ENCODE measurements at places on chromosomes 16 and 17.
A peak's percentile ranks its signal among the peaks of the same experiment; 100 is the strongest.

- no peak for DNase-seq
These were observed 4.8 kb upstream of the GLG1 start for GRCh38 chr16:74611721-74612120.

- DNase-seq = peak; percentile 79
These were observed 1.0 kb upstream of the KCNJ2 start for GRCh38 chr17:70168044-70168976.

DNA sequence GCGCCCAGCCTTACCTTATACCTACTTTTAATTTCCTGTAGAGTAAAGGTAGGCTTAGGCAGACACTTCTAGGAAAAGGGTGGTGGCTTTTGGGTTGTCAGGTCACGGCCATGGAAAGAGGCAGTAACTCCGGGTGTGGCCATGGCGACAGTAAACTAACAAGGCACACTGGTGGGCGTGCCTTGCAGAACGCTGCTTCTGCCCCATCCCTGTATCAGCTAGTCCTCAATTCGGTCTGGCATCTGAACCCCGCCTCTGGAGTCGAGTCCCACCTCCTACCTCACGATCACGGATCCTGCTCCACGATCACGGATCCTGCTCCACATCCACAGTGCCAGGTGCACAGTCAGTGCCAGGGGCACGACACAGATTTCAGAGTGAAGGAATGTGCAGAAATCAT lies 5.6 kb downstream of the ADCY9 start:
- no peak for DNase-seq

DNA sequence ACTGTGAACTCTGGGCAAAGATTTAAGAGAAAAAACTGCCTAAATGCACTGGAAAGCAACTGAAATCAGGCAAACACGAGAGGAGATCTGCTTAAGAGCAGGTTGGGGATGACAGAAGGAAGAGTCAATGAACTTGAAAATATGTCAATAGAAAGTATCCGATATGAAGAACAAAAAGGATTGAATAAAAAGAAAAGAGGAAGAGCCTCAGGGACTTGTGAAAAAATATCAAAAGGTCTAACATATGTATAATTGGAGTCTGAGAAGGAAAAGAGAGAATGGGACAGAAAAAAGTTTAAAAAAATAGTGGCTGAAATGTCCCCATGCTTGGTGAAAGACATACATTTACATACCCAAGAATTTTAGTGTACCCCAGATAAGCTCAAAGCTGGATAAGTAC lies 195.5 kb downstream of the COPRS start:
- no peak for DNase-seq

DNA sequence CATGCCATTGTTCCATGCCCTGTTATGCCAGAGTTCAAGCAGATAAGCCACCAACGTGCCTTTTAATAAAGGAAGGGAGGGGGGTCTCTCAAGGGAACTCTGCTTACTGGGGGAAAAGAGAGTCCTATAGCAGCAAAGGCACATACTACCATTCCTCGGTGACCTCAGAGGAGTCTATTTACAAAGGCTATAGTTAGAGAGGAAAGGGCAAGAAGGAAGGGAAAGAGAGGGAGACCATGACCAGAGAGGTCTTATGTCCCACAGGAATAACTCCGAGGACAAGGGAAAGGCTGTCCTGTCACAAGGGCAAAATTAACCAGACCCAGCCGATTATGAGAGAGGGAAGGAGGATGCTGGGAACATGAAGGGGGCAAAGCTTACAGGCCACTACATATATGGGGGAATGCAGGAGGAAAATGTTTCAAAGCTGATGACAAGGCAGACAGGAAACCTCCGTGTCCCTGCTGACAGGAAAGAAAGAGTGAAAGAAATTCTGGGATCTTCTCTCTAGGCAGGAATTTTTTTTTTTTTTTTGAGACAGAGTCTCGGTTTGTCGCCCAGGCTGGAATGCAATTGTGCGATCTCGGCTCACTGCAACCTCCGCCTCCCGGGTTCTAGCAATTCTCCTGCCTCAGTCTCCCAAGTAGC lies 51.5 kb downstream of the HIC1 start:
- no peak for DNase-seq

GRCh38 chr17:337866-338265 lies 14.7 kb downstream of the RPH3AL start:
- DNase-seq = no peak

GRCh38 chr17:10171581-10171981 lies 26.8 kb downstream of the GAS7 start:
- no peak for DNase-seq

GRCh38 chr17:4942760-4943508 lies 2.9 kb downstream of the RNF167 start:
- DNase-seq = no peak

GRCh38 chr17:17146786-17147406 lies 59.2 kb downstream of the PLD6 start:
- no peak for DNase-seq

DNA sequence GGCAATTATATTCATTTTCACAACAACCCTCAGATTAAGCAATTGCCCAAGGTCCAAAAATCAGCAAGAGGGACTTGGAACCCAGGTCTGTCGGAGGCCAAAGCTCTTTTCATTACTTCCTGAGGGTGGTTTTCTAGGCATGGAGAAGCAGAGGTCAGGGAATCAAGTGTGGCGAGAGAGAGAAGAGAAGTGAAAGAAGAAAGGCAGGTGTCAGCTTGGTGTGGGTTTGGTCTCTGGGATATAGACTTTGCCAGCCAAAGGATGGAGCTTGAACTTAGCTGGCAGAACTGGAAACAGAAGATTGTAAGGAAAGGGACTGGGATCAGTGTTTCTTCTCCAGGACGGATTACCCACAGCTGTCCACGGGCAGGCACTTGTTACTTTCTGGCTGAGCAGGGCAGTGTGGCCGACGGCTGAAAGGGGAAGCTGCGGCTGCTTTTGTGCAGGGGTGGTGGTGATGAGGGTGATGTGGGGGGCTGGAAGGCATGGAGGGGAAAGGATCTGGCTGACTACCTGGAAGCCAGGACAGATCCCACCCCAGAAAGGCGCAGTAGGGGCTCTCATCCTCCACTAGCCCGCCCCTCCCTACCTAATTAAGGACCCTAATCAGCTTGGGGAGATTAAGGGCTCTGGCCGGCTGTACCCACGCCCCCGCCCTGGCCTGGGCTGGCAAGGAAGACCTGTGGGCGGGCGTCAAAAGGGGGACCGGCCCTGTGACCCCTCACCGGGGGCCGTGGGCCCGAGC lies at the start of gene GUCY2D:
TSS of gene GUCY2D (plus strand) at position 640 of the 745 bp plus-strand sequence. CDS start 433 bp downstream, outside the sequence.
- peak; percentile 49 for DNase-seq

- peak; percentile 39 for DNase-seq
These were observed 1.3 kb upstream of the ST6GALNAC2 start for GRCh38 chr17:76586741-76587487.

- DNase-seq = no peak
These were observed 4.1 kb upstream of the PHF12 start for GRCh38 chr17:28955408-28955807.

- DNase-seq = no peak
These were observed 8.6 kb downstream of the KRT10 start for GRCh38 chr17:40813804-40814203.

DNA sequence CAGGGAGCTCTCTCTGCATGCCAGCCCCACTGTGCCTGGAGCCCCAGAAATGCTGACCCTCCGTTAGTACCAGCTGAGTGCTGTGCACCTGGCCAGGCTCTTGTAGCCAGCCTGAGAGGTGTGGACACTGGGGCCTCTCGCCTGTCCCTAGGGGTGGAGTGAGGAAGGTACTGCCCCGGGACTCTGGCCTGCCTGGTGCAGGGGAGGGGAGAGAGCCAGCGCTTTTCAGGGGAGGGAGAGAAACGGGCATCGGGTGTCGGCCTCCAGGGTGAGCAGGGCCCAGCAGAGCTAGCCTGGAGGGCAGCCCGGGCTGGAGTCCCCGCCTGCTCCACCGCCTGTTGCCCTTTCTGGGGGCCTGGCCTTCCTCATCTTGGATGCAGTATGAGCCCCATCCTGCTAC lies 13.1 kb downstream of the MAP2K3 start:
- no peak for DNase-seq

GRCh38 chr16:87160234-87160636 lies 157.0 kb downstream of the C16orf95 start:
- peak; percentile 40 for DNase-seq

GRCh38 chr16:89443727-89444084 lies 46.7 kb downstream of the ANKRD11 start:
- no peak for DNase-seq

DNA sequence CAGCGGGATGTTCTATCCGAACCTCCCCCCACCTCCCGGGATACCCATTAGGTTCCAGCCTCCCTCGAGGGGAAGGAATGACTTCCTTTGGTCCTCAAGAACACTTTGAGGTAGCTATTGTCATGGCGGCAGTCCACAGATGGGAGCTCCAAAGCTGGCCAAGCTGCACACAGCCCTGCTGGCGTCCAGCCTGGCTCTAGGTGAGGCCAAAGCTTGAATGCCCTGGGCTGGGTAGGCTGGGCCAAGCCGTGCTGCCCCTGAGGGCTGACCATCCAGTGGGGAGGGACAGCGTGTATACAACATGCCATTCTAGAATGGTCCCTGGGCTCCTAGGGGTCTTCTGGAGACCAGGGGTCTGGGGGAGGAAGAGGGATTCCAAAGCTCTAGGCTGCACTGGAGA lies 43.5 kb downstream of the PEMT start:
- no peak for DNase-seq

DNA sequence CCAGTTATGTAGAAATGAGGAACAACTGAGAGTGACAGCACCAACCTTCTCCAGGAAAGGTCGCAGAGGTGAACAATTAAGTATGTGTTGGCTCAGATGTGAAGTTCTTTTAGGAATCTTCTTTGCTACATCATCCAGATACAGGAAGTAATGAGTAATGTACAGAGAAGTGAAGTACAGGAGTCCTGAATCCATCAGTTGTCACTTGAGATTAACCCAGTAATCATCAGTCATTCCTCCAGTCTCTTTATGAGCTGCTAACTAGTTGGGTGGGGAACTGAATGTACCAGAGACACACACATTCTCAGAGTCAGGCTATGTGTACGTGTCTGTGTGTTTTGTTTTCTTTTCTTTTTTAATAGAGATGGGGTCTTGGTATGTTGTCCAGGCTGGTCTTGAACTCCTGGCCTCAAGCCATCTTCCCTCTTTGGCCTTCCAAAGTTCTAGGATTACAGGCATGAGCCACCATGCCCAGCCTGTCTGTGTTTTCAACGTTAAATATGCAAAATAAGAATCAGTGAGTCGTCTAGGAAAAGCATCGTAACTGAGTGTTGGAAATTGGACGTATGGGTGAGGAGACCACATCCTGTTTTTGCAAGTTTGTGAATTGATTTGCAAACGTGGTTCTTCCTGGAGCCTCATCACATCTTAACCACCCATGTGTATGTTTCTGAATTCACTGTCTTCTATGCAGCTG lies 19.9 kb downstream of the ZNF200 start:
- DNase-seq = no peak

- peak; percentile 34 for DNase-seq
These were observed 18.6 kb downstream of the RAD51C start for GRCh38 chr17:58710948-58711552.

- DNase-seq = no peak
These were observed 39.0 kb downstream of the TK2 start for GRCh38 chr16:66510711-66511601.

DNA sequence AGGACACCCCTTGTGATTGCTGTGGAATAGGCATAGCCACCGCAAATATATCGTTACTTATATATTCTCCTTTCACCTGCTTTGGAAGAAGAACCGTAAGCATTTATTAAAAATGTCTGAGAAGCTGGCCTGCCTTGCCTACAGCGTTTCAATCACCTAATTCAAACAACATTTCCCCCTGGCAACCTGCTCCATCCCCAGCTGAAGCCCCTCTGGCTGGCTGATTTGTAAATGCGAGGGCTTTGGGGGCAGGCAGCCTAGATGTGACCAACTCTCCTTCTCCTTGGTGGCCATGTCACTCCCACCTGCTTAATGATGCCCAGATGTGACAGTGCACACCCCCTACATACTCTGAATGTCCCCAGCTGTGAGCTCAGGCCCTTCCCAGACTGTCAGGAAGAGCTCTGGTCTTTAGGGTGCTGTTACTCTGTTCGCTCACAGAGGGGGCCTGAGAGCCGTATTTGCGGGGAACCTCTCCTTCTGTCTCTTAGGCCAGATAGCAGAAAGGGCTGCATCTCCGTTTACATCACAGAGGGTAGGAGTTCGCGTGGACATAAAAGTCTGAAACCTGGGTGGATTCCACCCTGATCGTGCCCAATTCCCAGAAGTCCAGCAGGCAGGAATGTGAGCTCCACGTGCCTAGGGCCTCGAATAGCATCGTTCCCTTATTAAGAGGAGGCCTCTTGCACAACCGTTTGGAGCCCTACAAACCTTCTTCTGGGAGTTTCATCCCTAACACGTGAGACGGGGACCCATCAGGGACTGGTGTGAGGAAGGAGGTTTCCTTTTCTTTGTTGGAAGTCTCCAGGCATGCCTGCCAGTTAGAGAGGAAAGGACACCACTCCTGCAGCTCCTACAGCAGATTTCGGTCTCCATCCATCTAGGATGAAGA lies 2.4 kb upstream of the SDK2 start:
- peak; percentile 74 for DNase-seq

DNA sequence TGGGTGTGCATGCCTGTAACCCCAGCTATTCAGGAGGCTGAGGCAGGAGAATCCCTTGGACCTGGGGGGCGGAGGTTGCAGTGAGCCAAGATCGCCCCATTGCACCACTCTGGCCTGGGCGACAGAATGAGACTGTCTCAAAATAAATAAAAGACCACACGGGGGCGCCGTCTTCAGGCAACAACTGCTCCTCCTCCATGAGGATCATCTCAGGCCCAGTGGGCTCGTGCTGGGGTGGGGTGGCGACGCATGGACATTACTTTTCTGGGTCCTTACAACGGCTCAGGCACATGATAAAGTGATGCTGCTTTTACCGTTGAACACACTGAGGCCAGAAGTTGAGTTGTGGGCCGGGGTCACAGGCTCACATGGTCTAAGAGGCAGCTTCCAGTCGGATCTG lies 56.2 kb downstream of the PRMT7 start:
- peak; percentile 75 for DNase-seq

- no peak for DNase-seq
These were observed 13.5 kb upstream of the DHRS13 start for GRCh38 chr17:28916302-28916934.

DNA sequence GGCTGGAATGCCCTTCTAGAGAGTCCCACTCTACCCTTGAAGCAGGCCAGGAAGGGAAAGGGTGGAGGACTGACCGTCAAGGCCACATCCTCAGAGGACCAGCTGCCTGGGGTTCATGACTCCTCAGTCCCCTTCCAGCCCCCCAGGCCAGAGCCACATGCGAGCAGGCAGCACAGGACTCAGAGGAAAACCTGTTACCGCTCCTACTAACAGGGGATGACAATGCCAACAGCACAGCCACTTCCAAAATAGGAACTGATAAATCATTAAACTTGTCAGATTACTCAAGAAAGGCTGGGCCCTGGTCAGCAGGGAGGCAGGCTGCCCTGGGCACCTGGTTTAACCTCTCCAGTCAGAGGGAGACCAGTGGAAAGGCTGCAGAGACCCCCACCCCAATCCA lies 206.2 kb upstream of the SDK2 start:
- DNase-seq = no peak

All from retina (tissue), 1 donor.